ENCODE measurements at places on chromosomes 5 and 9.

GRCh38 chr9:128494108-128494745 is 10.3 kb upstream of the GLE1 start:
- DNase-seq, result peak; percentile 37

- peak; percentile 31 for DNase-seq
Measured at GRCh38 chr9:111036429-111036789, 1.9 kb downstream of the LPAR1 start.

GRCh38 chr5:172411484-172412072 is 42.7 kb downstream of the SH3PXD2B start:
- DNase-seq, result no peak

GRCh38 chr9:96493757-96494156 is 43.8 kb downstream of the HABP4 start:
- no peak for DNase-seq

DNA sequence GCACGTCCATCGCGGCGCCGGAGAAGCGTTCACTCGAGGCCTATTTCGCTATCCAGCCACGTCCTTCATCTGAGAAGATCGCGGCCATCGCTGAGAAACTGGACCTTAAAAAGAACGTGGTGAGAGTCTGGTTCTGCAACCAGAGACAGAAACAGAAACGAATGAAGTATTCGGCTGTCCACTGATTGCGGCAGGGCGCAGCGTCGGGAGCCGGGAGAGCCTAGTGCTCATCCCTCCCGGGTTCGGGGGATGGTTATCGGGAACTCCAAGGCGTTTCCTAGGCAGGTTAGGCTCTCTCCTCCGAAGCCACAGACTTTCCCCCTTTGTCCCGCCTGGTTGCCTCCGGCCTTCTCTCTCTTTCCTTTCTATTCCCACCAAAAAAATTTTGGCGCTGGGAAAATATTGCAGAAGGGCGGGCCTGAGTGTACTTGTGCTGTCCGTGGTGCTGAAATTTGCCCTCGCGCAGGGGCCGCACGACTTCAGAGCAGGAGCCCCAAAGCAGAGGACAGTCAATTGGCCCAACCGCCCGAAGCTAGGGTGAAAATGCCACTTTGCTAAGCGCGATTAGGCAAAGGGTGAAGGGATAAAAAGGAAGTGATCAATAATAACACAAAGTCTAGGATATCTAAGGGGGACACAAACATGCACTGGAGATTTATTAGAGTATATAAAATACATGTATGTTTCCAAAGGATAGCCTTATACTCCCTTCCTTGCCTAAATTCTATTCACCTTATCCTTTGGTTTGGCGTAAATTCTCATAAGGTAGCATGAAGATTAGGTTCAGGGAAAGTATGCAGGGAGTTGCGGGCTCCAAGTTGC is 1.8 kb downstream of the POU4F3 start:
- peak; percentile 78 for DNase-seq

DNA sequence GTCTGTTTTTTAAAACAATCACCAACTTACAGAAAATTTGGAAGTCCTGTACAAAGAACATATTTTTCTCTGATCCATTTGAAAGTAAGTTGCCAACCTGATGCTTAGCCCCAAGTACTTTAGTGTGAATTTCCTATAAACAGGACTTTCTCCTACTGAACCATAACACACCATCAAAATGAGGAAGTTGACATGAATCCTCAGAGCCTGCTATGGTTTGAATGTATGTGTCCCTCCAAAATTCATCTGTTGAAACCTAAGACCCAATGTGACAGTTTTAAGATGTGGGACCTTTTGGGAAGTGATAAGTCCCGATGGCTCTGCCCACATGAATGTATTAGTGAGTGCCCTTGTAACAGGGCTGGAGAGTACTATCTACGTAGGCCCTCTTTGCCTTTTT is 6.4 kb upstream of the ACOT12 start:
- DNase-seq, result no peak

DNA sequence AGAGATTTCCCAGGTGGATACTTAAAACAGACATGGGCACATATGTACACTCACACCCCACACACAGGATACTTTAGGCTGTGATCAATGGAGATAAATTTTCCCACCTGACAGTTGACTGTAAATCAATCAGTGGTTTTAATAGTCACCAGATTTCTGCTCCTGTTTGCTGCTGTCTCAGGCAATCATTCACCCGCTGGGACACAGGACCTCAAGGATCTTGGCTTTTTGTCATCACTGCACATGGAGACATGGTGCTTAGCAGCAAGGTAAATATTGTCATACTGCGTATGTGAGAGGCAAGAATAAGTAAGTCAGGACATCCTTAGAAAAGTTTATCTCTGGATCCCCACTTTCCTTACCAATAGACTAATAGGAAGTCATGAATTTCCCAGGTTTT is 60.8 kb upstream of the KLF9 start:
- DNase-seq, result no peak

- DNase-seq, result no peak
Measured at GRCh38 chr5:84597904-84598303, 213.2 kb upstream of the EDIL3 start.

- DNase-seq, result no peak
Measured at GRCh38 chr9:32431196-32431595, 46.8 kb downstream of the ACO1 start.

- DNase-seq, result no peak
Measured at GRCh38 chr5:58405175-58405574, 54.7 kb downstream of the PLK2 start.

DNA sequence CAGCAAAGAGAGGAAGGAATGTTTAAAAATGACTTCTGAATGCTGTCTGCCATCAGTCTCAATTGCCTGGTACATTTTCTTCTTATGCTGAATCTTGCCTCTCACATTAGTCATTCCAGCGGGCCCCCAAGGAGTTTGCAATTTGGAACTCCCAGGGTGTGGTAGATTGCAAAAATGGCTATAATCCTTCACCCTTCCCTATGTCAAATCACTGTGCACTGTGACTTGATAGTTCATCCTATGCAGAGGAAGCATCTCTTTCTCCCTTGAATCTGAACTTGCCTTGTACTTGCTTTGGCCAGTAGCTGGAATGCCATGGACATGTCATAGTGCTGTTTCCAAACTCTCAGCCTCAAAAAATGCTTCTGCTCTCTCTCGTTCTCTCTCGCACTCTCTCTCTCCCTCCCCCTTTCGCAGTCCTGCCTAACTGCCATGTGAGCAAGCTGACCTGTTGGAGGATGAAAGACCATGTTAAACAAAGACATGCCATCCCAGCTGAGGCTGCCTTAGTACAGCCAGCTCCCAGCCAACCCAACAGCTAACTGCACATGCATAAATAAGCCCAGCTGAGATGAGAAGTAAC is 284.0 kb upstream of the TLE4 start:
- no peak for DNase-seq

DNA sequence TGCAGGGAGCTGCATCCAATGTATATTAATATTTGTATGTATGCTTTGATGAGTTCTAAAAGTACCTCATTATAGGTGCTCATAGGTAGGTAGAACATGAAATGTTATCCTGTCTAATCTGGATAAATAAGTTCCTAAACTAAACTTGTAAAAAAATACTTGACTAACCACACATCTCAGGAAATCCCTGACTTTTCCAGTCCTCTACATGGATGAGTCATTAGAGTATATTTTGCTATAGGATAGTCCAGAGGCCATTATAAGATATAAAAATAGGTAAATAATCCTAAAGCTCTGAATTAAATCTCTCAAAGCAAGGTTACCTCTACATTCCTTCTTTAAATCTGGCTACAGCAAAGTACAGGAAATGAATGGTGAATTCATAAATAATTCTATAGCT is 404.3 kb downstream of the RAB3C start:
- no peak for DNase-seq

- DNase-seq, result peak; percentile 71
Measured at GRCh38 chr9:86637515-86637914, 283.3 kb upstream of the TUT7 start.

GRCh38 chr5:120555345-120555744 is 91.2 kb downstream of the PRR16 start:
- DNase-seq, result no peak

- peak; percentile 17 for DNase-seq
Measured at GRCh38 chr5:55993731-55994494, 850 bp downstream of the IL6ST start.

- no peak for DNase-seq
Measured at GRCh38 chr5:56964173-56964572, 12.2 kb upstream of the MIER3 start.

DNA sequence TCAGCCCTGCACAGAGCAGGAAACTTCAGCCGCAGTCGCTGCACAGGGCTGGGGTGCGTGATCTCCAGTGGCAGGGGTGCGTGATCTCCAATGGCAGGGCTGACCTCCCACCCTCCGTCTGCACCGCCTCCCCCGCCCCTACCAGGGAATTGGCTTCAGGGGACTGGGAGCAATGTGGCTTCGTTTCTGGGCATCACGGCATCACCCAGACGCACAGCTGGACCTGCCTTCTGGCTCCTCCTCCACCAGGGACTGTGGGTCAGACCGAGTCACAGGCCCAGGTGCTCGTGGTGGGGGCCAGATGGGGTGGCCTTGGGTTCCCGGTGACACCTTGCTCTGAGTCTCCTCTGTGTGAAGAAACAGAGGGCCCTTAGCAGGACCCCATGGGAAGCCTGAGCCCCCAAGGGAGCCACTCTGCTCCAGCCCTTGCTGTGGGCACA is 51.1 kb downstream of the AHRR start:
- DNase-seq, result no peak

DNA sequence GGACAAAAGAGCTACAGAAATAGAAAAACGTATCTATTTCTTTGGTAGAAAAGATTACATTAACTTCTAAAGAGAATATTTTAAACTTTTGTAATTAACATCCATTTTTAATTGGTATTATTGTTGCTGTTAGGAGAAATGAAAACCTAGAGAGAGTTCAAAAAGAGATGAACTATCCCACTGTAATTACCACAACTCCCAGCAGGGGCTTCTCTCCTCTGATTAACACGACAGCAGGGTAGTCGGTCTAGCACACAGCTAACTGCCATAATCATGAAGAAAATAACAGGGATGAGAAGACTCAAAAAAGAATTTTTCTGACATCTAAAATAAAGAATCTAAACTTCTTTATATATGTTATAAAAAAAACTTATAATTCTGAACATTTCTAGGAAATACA is 86.2 kb upstream of the CDH9 start:
- DNase-seq, result no peak

DNA sequence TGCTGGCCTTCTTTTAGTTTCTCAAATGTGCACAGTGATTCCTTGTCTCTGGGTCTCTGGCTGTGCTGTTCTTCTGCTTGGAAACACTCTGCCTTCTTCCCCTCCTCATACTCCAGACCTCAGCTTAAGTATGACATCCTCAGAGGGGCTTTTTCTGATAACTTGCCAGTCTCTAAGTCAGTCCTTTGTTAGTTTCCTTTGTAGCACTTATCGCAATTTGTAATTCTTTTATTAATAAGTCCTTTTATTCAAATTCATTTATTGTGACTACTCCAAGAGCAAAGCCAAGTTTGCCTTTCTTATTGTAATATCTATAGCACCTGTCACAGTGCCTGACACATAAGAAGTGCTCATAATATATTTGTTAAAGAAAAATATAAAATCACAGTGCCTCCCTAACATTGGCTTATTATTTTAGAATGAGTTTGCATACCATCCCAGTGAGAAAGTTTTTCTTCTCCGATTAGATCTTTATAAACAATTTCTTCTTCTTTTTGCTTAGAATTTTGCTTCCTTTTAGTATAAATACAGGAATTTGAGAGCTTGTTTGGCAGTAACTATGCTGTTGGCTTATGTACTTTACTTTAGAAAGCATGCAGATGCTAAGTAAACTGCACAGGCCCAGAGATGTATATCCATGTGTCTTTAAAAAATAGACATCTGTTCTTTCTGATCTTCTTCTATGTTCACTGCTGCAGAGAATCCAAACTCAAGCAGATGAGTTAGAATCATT is 198.0 kb downstream of the GAS1 start:
- DNase-seq, result no peak

GRCh38 chr5:175845229-175845628 is 26.1 kb upstream of the CPLX2 start:
- no peak for DNase-seq

GRCh38 chr9:26244661-26245451 is 566.6 kb upstream of the TUSC1 start:
- DNase-seq, result no peak

DNA sequence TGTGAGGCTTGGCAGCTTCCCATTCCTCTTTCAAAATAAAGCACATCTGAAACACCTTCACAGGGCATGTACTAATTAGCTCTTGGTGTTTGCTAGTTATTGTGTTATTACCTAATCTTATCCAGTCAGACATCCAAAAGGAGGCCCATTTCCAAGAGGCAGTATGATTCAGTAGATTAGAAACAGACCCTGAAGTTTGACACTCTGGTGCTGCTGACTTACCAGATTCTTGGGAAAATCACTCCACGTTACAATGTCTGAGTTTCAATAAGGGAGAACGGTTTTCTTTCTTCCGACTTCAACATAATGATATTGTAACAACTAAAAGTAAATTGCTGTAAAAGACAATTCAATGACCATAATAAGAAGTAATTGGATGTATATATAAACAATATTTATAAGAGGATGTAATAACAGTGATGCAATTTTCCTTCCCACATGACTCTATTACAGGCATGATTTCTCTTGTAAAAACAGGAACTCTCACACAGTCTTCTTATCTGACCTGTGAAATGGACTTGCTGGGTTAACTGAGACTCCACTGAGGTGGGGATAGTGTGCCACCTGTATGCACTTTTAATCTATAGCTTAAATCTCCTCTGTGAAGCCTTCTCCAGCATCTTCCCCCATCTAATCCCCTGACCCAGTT is 181.3 kb upstream of the ELL2 start:
- no peak for DNase-seq

DNA sequence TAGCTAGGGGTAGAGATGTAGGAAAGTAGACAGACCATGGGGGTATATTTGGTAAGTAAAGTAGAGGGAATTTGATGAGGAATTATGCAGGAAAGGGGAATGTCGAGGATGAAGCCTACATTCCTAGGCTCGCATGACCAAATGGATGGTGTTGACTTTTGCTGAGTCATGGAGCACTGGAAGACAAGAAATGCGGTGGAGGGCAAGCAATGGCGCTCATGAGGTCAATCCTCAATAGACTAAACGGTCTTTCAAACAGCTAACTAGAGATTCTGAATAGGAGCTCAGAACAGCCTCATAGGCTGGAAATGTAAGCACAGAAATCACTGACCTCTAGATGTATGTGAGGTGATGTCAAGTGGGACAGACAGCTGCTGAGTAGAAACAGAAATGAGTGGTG is 50.7 kb upstream of the FST start:
- no peak for DNase-seq

GRCh38 chr9:127184641-127185040 is 62.2 kb upstream of the ANGPTL2 start:
- DNase-seq, result no peak

GRCh38 chr9:101737705-101738565 is 512 bp downstream of the GRIN3A start:
- DNase-seq, result peak; percentile 57

GRCh38 chr5:19745247-19745646 is 242.8 kb downstream of the CDH18 start:
- DNase-seq, result no peak

DNA sequence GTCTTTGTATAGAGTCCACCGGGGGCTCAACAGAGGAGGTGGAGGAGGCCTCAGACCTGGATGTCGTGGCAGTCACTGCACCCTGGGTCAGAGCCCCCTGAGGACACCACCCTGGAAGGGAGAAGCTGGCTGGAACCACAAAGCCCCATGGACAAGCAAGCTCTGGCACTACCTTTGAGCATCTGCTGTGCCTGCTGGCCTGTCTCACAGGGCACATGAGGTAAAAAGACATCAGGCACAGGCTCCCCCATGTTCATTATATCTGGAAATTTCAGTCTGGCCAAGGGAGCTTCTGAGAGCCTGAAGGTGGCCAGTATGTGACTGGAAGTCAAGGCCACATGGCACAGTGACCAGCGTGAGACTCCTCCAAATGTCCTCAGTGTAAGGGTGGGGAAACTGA is 22.9 kb downstream of the KCNMB1 start:
- DNase-seq, result no peak

- DNase-seq, result no peak
Measured at GRCh38 chr9:87708546-87708945, 17.4 kb upstream of the CTSL start.
